NCI-H2081 treated with DMSO at 0.1 percent for 48 hours (cell line): ENCODE measurements at places on chromosomes 2 and 18.

DNA sequence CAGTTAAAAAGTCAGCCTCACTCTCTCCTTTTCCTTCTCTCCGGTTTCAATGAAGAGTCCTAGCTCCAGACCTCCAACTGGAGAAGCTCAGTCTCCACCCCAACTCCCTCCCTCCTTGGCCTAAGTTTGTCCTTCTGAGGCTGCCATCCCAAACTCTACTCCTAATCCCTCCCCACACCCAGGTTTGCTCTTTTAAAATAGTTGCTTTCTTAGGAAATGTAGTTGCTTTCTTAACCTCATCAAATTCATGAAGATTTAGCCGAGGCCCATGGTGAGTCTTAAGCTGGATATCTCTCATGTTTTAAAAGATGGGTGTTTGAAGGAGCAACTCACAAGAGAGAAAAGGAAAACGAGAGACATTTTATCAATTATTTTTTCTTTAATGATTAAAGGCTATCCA lies 937 bp upstream of the LANCL1 start:
- no peak for DNase-seq

- no peak for DNase-seq
Observed at GRCh38 chr2:149000158-149000938, 38.2 kb upstream of the LYPD6B start.

- no peak for DNase-seq
Observed at GRCh38 chr2:108403494-108403893, 25.7 kb downstream of the SULT1C4 start.

GRCh38 chr18:48388478-48388877 lies 20.7 kb downstream of the ZBTB7C start:
- no peak for DNase-seq

- DNase-seq: no peak
Observed at GRCh38 chr2:73142937-73143336, 30.2 kb upstream of the RAB11FIP5 start.

- DNase-seq: no peak
Observed at GRCh38 chr2:157698430-157698829, 69.8 kb upstream of the ACVR1C start.
